ENCODE measurements at places on chromosomes 5 and 9. TPM values are rescaled to one million over a fixed set of nuclear protein-coding genes. Genes with fewer than 3 reads are reported as not detected.
A peak's percentile ranks its signal among the peaks of the same experiment; 100 is the strongest.

The ECSCR gene
- total RNA-seq: not detected

The LHX3 gene
- total RNA-seq: not detected

The CCL21 gene
- total RNA-seq: not detected

The DIPK1B gene
- 0.43 TPM for total RNA-seq

The CMYA5 gene
- total RNA-seq: 1.7 TPM

The NEURL1B gene
- total RNA-seq: 2.9 TPM

The TMC1 gene
- total RNA-seq: 1.3 TPM

The SOX30 gene
- not detected for total RNA-seq

DNA sequence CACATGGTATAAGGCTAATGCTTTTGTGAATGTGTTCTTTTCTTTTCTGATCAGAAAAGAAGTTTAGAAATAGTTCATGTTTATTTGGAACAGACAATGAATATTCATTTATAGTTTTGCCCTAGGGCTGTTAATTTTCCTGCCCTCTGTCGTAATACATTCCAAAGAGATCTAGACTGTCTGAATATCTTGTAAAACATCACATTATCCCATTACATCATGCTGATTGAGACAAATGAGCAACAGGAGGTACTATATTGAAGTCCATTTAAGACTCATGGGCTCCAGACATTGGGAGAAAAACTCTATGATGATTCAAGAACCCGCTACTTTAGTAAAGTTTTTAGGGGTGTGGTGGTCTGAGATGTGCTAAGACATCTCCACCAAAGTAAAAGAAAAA is 121.2 kb upstream of the MAP1B start:
- peak; percentile 4 for DNase-seq

- DNase-seq: no peak
Observed at GRCh38 chr5:57072218-57072892, 101.5 kb upstream of the GPBP1 start.

- DNase-seq: no peak
Observed at GRCh38 chr5:7426284-7426683, 30.3 kb downstream of the ADCY2 start.

GRCh38 chr5:131609774-131610173 is 25.3 kb downstream of the RAPGEF6 start:
- DNase-seq: no peak

- no peak for DNase-seq
Observed at GRCh38 chr5:111262153-111262552, 38.0 kb downstream of the CAMK4 start.

DNA sequence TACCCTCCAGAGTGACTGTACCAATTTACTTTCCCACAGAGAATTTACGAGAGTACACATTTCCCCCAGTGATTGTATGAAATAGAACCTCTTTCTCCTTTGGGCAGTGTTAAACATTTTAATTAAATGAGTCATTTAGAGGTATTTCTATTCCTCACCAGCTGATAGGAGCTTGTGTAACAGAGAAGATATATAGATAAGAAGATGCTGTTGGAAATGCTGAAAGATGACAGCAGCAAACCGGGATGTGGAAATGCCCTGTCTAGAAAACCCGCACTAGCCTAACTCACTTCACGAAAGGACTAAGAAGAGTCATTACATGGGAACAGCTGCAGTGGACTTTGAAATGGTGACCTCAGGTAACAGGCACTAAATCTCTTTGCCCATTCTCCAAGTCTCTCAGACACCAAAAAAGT is 68.3 kb downstream of the LPAR1 start:
- DNase-seq: peak; percentile 90

- no peak for DNase-seq
Observed at GRCh38 chr9:91818225-91818585, 131.8 kb downstream of the ROR2 start.

GRCh38 chr5:16666130-16666882 is 49.5 kb upstream of the RETREG1 start:
- no peak for DNase-seq

DNA sequence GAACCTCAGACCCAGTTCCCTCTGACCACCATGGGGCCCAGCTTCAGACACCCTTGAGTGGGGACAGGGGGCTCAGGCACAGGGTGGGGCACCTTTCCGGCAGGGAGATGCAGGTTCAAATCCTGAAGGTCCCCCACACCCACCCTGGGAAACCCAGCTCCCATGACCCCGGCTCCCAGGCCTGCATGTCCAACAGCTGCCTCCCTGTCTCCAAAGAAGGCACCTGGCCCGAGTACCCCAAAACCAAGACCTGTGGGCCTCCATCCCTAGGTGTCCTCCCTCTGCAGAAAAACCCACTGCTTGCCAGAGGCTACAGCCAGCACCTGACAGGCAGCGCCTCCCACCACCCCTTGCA is 38.5 kb downstream of the VAV2 start:
- no peak for DNase-seq

GRCh38 chr5:76252437-76252836 is 150.6 kb upstream of the IQGAP2 start:
- no peak for DNase-seq

GRCh38 chr5:84378420-84378819 is 6.3 kb downstream of the EDIL3 start:
- DNase-seq: no peak

DNA sequence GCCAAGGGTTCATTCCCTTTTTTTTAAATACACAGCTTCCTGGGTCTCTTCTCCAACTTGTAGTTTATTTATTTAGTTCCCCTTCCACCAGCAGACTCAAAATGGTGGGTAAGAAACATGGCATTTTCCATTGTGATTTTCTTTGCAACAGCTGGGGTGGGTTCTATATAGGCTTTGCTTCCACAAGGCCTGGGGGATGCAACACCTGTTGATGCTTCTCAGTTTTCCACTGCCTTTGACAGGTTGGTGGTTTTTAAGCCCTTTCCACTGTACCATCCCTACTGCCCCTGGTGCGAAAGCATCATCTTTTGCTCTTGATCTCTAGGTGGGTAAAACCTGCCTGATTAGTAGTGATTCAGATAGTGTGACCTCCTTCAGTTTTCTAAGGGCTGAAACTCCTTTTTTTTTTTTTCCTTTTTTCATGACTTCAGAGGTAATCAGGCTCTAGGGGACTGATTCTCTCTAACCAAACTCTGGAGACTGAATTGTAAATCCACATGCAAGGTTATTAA is 8.5 kb downstream of the KDM3B start:
- no peak for DNase-seq

DNA sequence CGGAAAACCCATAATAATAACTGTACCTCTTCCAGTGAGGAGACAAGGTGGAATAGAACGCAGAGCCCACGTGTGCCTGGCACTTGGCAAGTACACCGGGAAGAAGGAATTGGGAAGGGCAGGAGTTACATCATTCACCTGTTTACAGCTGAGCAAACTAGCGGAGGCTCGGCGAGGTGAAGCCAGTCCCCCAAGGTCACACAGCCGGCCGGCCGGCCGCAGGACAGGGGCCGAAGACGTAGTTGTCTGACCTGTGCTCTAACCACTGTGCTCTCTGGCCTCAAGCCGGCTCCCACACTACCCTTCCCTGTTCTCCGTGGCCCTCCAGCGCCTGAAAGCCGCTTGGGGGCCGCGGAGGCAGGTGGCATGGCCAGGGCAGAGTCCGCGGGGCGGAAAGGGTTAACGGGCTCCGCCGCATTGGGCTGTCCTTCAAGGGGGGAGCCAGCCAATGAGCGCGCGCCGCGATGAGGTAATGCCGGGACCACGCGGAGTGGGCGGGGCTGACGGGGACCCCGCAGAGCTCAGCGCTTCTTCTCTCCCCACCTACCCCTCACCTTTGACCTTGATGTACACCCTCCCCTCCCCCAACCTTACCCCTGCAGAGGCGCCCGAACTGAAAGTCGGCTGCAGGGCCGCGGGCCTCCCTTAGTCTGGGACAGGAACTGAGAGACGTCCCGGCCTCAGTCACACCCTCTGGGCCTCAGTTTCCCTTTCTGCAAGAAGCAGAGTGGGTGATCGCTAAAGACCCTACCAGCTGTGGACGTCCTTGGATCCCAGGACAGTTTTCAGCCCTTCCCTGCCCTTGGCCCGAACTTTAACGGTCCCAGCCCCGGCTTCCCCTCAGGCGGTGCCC is 125.1 kb downstream of the C9orf50 start:
- peak; percentile 91 for DNase-seq

DNA sequence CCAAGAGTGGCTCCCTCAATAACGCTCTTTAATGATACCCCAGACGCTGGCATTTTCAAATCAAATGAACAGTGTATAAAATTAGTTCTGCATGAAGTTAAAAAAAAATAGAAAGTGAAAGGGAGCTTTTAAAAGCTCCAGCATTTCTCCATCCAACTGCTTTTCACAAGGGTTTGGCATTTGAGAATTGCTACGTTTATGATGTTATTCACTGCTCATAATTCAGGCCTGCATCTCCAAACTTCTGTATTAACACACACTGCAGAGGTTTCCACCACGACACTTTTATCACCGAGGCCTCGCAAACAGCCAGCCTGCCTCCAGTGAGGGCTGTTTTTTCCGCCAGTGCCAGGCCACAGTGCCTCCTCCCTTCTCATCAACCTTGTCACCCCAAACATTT is 205.5 kb upstream of the EFNA5 start:
- peak; percentile 20 for DNase-seq

- DNase-seq: no peak
Observed at GRCh38 chr5:21145376-21145775, 1157.4 kb upstream of the CDH18 start.

DNA sequence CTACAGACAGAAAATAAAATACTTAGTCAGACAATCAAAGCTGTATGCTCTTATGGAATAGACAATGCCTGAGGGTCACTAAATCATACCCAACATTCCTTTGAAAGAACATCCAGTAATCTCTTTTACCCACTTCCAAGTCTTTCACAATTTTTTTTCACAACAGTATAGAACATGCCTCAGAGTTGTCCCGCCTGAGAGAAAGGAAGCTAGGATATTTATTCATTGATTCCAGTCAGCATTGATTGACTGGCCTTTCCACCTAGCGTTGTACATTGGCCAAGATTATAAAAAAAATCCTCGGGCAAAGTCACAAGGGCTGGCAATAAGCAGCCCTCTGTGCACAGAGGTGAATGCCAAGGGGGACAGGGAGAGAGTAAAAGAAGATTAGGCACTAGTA is 318.1 kb upstream of the PIK3R1 start:
- no peak for DNase-seq

DNA sequence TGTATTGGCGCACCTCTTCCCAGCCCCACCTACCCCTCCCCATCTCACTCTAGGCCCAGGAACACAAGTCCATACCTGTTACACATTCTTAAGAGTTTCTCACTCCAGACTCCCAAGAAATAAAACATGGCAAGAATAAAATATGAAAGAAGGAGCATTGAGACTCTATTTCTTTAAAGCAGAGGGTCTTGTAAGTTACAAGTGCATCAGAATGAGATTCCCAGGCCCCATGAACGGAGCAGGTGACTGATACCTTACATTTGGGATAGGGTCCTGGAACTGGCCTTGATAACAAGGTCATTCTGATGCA is 5.7 kb downstream of the EGR1 start:
- no peak for DNase-seq

DNA sequence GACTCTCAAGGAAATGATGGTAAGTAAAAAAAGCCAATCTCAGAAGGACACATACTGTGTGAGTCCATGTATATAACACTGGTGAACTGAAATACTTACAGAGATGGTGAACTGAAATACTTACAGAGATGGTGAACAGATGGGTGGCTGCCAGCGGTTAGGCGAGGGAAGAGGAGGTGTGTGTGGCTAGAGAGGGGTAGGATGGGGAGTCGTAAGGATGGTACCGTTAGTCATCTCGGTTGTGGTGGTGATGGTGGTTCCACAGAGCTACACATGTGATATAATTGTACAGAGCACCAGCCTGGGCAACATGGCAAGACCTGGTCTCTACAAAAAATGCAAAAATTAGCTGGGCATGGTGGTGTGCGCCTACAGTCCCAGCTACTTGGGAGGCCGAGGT is 113.6 kb upstream of the RAPGEF1 start:
- DNase-seq: no peak

Measured in fibroblast of villous mesenchyme (primary cell).